ENCODE measurements at places on chromosomes 12 and 14.

- DNase-seq: no peak
Observed at GRCh38 chr12:64061868-64062375, 160.2 kb downstream of the KICS2 start.

DNA sequence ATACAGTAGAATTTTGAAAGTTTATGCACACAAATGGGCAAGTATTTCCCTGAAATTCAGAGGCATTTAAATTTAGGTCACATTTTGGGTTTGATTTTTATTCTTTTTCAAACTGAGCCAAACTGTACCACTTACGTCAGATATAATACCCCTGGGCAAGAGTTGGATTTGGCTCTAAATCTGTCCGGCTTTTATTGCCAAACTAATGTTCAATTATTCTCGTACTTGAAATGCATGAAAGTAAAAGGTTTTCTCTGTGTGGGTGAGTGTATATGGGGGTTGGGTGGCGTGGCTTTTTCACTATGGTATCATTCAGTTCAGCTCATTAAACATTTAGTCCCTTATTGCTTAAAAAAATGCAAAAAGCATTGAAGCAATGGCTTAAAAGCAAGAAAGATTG, 55.9 kb downstream of the SLCO1C1 start:
- DNase-seq: no peak

DNA sequence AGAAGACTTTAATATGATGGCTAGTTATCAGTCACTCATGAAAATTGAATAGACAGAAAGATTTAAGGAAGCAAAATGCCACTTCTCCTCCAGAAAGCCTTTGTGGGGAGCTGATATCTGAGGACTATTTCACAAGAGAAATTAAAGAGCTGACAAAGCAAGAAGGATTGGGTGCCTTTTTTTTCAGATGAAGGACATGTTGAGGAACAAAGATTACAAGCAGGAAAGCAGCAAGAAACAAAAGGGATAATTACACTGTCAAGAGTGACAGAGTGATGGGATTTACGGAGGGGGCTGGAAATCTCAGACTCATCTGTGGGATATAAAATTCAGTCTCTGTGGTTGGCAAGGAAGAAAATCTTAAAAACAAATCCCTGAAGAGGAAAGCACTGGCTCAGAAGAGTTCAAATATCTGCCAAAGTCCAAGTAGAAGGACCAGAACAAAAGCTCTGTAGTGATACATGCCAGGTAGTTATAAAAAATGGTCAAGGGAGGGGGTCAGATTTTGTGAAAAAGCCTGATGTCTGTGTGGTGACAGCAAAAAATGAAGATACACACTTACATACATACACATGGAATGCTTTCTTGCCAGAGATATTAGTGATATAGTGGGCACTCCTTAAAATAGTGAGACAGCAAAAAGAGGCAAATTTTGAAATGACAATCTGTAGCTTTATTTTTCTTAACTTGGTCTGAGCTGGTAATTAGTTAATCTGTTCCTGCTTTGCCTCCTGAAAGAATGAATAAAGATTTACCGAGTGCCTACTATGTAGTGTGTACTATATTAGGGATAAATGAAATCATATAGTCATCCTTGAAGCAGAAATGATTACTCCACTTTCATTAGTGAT, 62.9 kb downstream of the EPS8 start:
- DNase-seq: no peak

- no peak for DNase-seq
Observed at GRCh38 chr14:92959189-92959531, 36.2 kb downstream of the CHGA start.

- peak; percentile 25 for DNase-seq
Observed at GRCh38 chr12:123150744-123151456, at the start of gene PITPNM2. TSS of gene PITPNM2 (minus strand) at chr12:123151090. CDS start at chr12:123034590, 116,500 bp downstream.

GRCh38 chr12:12331244-12331771, 18.7 kb downstream of the MANSC1 start:
- no peak for DNase-seq

DNA sequence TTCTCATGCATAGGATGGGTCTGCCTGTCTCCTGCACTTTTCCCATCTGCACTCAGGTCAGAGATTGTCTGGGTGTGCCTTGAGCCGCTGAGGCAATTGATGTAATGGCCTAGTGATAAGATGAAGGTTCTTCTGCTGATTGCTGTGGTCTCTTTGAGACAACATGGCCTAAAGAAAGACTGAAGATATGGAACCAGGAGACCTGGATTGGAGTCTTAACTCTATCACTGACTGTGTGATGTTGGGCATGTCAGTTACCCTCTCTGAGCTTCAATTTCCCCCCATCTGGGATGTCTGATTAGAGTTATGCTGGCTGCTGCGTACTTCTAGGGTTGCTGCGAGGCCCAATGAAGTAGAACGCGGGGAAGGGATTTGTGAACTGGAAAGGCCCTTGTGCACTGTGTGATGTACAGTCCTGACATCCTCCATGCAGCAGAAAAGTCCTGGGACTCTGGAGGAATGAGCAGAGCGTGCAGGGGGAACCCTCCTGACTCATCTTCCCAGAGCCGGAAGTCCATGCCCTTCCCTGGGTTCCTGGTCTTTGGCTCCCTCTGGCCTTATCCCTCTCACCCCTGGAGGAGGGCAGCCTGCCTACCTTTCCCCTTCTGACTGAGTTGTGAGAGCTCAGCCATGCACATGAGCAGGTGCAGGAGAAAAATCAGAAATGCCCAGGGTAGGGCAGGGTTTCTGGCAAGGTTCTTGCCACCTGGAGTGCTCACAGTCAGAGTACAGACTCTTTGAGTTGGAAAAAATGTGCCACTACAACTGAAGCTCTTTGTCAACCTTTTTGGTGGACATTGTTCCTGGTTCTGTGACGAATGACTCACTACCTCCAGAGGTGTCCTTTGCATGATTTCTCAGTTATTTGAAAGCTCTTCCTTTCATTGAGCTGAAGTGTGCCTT, 21.1 kb downstream of the PLEKHD1 start:
- DNase-seq: no peak

Data from Kasumi-1 (cell line).